ENCODE measurements at places on chromosomes 16 and 17. TPM values are rescaled to one million over a fixed set of nuclear protein-coding genes. Genes with fewer than 3 reads are reported as not detected.

DNA sequence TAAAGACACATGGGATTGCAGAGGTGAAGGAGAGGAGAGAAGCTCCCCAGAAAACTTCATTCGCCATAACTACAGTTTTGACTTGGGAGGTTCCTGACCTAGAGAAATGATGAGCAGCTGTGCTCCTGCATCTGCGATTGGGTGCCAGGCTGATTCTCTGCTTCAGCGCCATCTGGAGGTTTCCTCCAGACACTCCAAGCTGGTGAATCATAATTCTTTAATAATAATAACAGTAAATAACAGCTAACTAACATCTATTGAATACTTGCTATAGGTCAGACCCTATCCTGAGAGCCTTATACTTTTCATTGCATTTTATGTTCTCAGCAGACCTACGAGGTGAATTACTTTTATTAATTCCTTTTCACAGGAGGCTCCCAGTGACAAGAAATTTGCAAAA is 575.8 kb downstream of the TOX3 start:
- peak; percentile 53 for ATAC-seq

- ATAC-seq: no peak
Measured at GRCh38 chr16:17801068-17801467, 330.3 kb upstream of the XYLT1 start.

GRCh38 chr16:88372522-88372921 is 10.2 kb upstream of the ZNF469 start:
- ATAC-seq: no peak

TBX6 gene
- 0.87 TPM for total RNA-seq
